ENCODE measurements at places on chromosomes 6 and 20. TPM values are rescaled to one million over a fixed set of nuclear protein-coding genes. Genes with fewer than 3 reads are reported as not detected.

Gene LST1
- total RNA-seq: 9.0 TPM

Gene MROH8
- 3.7 TPM for total RNA-seq

Gene PRRT1
- total RNA-seq: 0.46 TPM

Gene COL9A1
- 0.14 TPM for total RNA-seq

Gene GDAP1L1
- 0.38 TPM for total RNA-seq

Gene DEFB129
- total RNA-seq: not detected

Gene TREML2
- 0.11 TPM for total RNA-seq

Gene OOEP
- total RNA-seq: not detected

Gene PKIG
- total RNA-seq: 206 TPM

Gene NHLRC1
- 1.2 TPM for total RNA-seq

Gene ABT1
- total RNA-seq: 7.6 TPM

Gene SLC26A8
- total RNA-seq: not detected

Gene HLA-DMB
- total RNA-seq: 8.8 TPM

Gene ATP6V1G2
- total RNA-seq: 2.2 TPM

Gene BTN1A1
- total RNA-seq: not detected

Gene LHFPL5
- not detected for total RNA-seq

Gene PI16
- total RNA-seq: 15.1 TPM

Gene SCRT2
- total RNA-seq: not detected

Gene DCBLD1
- total RNA-seq: 6.1 TPM

Gene AARS2
- 10.6 TPM for total RNA-seq

Gene HSPA1L
- 1.6 TPM for total RNA-seq

Gene RIN2
- total RNA-seq: 54.5 TPM

Gene EMILIN3
- total RNA-seq: 6.6 TPM

Gene NCR2
- total RNA-seq: not detected

Gene RHAG
- total RNA-seq: 0.76 TPM

Gene LRRC73
- 1.6 TPM for total RNA-seq

Measured in Right ventricle myocardium inferior (tissue), 1 donor.